ENCODE measurements at places on chromosomes 2 and 18.

DNA sequence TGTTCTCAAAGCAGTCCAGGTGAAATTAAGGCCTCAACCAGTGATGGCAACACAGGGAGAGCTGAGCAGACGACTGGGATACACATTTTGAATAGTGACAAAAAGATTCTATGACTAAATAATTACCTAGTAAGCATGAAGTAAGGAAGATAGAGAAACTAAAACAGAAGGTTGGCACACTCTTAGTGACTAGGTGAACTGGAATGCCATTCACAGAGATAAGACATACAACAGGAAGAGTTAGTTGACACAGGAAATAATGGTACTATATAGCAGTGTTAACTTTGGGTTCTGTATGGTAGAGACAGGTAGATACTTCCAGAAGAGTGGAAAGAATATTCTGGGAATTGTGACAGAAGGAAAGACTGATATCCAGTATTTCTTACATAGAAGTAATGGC, 181.8 kb upstream of the NT5C1B start:
- no peak for DNase-seq

DNA sequence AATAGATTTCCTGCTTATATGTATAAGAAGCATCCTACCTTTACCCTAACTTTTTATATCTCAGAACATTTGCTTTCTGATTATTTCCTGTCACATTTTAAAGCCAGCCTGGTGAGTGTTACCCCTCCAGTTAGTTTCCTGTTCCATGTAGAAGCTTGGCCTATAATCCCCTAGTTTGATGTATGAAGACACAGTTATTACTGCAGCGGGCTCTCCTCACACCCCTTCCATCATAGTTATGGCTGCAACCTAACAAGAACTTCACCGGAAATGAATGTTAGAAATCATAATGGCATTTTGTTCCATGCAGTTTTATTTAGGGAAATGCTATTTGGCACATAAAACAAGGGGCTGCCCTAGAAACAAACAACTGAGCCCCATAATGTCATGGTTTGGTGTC, 400.2 kb upstream of the SETBP1 start:
- DNase-seq = no peak

DNA sequence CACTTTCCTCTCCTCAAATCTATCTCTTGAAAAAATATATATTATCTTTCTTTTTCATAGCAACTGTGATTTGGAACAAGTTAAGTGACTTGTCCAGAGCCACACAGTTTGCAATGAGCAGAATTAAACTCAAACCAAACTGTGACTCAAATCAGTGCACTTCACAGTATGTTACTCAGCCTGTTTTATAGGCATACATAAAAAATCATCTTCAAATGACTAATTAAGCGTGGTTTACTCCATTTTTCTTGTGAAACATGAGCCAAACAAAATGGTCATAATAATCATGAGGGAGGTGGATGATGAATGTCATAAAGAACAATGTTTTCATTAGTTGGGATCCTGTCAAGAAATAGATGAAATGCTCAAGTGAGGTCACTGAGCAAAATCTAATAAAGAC, 6.1 kb upstream of the CCDC178 start:
- DNase-seq = no peak

DNA sequence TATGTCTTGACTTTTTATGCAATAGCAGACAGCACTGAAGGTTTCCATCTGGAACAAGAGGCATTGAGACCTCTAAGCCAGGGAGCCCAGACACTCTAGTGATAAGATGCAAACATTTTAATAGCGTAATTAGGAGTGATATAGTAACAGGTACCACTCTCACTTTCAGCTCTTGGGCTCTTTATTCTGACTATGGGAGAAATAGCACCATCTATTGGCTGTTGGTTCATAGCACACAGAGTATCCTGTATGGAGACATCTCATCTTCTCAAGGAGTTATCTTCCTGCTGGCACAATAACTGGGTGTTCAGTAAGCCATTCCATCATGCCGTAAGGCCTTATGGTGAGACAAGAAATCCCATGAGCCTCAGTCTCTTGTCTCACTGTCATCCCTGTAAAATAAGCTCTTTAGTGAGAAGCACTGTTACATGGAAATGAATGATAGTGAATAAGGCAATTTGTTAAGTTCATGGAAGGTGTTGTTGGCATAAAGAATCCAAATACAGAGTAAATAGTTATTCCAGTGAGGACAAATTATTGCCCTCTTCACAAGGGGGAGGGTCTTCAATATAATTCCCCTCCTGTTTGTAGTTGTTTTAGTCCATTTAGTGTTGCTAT, 48.3 kb downstream of the THUMPD2 start:
- DNase-seq = no peak

All from left ventricle myocardium superior (tissue), 1 donor.